ENCODE measurements at places on chromosomes 7 and 10. TPM values are rescaled to one million over a fixed set of nuclear protein-coding genes. Genes with fewer than 3 reads are reported as not detected.
A peak's percentile ranks its signal among the peaks of the same experiment; 100 is the strongest.

The AASS gene
- total RNA-seq, result 68.5 TPM

The TRIP6 gene
- total RNA-seq, result 42.9 TPM

DNA sequence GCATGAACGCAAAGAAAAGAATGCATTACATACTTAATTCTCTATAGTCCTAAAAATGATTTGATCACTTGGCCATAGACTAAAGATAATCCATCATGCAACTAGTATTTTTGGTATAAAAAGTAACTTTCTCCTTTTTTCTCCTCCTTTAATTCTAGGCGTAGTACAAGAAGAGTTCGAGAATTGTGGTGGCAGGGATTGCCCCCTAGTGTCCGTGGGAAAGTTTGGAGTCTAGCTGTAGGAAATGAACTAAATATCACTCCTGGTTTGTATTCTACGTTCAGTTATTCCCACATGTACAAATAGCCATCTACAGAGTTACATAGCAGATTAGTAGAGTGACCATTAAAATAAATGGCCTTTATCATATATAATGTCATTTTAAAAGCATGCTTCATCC lies 45.5 kb upstream of the HELLS start:
- H3K4me3 ChIP-seq, result no peak overlapping the region
- H3K27ac ChIP-seq, result no peak overlapping the region
- DNase-seq, result no peak
- H3K4me1 ChIP-seq, result peaks cover 2% of the 10 kb centered on the region

DNA sequence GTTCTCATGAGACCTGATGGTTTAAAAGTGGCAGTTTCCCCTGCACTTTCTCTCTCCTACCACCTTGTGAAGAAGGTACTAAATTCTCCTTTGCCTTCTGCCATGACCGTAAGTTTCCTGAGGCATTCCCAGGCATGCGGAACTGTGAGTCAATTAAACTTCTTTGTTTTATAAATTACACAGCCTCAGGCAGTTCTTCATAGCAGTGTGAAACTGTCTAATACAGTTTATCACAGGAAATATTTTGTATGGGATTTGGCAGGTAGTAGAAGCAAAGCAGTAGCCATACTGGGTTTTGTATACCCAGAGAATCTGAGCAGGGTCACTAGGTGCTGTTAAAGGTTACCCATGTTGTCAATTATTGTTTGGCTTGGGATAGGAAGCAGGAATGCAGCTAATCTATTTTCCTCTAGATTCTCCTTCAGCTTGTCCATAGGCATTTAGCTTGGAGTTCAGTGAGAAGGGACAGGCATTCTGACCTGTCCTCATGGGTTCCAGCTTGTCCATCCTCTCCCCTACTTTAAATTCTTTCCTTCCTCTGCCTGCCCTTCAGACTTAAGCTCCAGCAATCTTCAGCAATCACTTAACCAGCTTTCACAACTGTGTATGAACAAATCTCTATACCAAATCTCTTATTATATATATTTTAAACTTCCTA lies 186.7 kb downstream of the PCLO start:
- H3K27ac ChIP-seq, result no peak overlapping the region
- no peaks in the 10 kb centered on the region for H3K4me1 ChIP-seq
- no peak overlapping the region for H3K4me3 ChIP-seq
- no peak for DNase-seq
- H3K36me3 ChIP-seq, result no peaks in the 10 kb centered on the region

- no peak for DNase-seq
- no peak overlapping the region for H3K27ac ChIP-seq
- no peaks in the 10 kb centered on the region for H3K27me3 ChIP-seq
- H3K36me3 ChIP-seq, result no peaks in the 10 kb centered on the region
Measured at GRCh38 chr7:46900312-46901263, 681.3 kb downstream of the TNS3 start.

DNA sequence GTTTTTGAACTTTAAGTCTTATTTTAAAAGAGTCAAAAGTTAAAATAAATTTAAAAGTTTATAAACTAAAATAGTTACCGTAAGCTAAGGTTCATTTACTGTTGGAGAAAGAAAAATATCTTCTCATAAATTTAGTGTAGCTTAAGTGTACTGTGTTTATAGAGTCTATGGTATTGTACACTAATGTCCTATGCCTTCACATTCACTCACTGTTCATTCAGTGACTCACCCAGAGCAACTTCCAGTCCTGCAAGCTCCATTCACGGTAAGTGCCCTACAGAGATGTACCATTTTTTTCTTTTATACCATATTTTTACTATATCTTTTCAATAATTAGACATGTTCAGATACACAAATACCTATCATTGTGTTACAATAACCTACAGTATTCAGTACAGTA lies 97.6 kb downstream of the PTN start:
- no peaks in the 10 kb centered on the region for H3K27me3 ChIP-seq
- DNase-seq, result no peak
- H3K27ac ChIP-seq, result no peak overlapping the region

DNA sequence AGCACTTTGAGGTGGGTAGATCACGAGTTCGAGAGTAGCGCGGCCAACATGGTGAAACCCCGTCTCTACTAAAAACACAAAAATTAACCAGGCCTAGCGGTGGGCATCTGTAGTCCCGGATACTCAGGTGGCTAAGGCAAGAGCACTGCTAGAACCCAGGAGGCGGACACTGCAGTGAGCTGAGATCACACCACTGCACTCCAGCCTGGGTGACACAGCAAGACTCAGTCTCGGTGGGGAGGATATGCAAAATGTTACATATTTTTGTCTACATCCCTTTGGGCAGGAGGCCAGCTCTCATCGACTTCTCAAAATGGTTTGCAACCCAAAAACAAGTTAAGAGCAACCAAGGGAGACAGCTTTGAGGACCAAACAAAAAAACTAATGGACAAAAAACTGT lies 8.2 kb downstream of the ATE1 start:
- no peaks in the 10 kb centered on the region for H3K27me3 ChIP-seq
- H3K36me3 ChIP-seq, result no peaks in the 10 kb centered on the region
- no peak for DNase-seq
- no peak overlapping the region for H3K4me3 ChIP-seq
- H3K4me1 ChIP-seq, result no peaks in the 10 kb centered on the region
- no peak overlapping the region for H3K27ac ChIP-seq

DNA sequence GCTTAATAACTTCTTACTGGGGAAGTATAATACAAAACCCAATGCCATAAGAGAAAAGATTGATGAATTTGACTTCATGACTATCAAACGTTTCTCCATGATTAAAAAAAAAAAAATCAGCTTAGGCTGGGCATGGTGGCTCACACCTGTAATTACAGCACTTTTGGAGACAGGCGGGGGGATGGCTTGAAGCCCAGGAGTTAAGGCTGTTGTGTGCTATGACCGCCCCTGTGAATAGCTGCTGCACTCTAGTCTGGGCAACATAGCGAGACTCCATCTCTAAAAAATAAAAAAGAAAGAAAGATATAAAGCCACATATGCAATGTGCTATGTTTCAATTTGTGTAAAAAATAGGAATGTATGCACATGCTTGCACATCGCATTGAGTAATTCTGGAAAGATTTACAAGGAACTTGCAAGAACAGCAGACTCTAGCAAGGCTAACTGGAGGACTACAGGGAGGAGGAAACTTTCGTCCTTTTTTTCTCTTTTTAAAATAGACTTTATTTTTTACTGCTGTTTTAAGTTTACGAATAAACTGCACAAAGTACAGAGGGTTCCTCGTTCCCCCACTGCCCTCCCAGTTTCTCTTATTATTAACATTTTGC lies 10.3 kb upstream of the RARRES2 start:
- H3K27ac ChIP-seq, result no peak overlapping the region
- DNase-seq, result no peak
- H3K4me1 ChIP-seq, result peaks cover 7% of the 10 kb centered on the region
- no peaks in the 10 kb centered on the region for H3K27me3 ChIP-seq
- no peak overlapping the region for H3K4me3 ChIP-seq

DNA sequence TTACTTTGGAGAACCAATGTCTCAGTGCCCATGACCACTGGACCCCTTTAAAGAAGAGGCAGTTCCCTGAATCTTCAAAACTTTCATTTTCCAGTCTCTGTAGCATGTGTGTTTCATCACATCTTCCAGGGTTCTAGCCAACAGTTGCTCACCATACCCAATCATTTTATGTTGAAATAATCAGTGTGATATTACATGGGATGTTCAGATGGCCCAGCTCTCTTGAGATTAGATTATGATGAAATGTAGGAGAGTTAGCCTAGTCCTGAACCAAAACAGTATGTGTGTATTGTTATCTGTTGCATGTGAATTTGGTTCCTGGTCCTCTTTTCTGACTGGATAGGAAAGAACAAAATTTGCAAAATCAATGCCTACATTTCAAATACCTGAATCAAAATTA lies 144.5 kb downstream of the ANKRD7 start:
- H3K4me3 ChIP-seq, result no peak overlapping the region
- no peaks in the 10 kb centered on the region for H3K4me1 ChIP-seq
- H3K27me3 ChIP-seq, result no peaks in the 10 kb centered on the region
- H3K36me3 ChIP-seq, result no peaks in the 10 kb centered on the region

GRCh38 chr7:115816318-115816974 lies 214.1 kb downstream of the TFEC start:
- DNase-seq, result no peak
- H3K4me3 ChIP-seq, result no peak overlapping the region
- H3K27me3 ChIP-seq, result no peaks in the 10 kb centered on the region

DNA sequence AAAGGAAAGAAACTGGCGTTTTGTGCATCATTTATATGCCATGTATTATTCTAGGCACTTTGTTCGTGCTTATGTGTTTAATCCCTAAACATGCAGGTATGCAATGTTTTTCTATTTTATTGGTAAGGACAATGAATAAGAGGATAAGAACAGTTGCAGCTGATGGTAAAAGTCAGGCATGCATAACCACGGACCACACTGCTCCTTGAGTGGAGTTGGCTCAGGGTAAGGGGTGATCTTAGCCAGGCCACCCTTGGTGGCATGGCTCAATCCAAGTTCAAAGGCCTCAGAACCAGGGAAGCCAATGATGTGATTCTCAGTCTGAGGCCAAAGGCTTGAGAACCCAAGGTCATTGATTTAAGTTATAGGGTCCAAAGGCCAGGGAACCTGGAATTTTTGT lies 1068.1 kb downstream of the NRG3 start:
- H3K4me3 ChIP-seq, result no peak overlapping the region
- no peaks in the 10 kb centered on the region for H3K27me3 ChIP-seq
- H3K4me1 ChIP-seq, result peaks cover 9% of the 10 kb centered on the region
- H3K36me3 ChIP-seq, result no peaks in the 10 kb centered on the region
- no peak for DNase-seq
- no peak overlapping the region for H3K27ac ChIP-seq

- peaks cover 7% of the 10 kb centered on the region for H3K4me1 ChIP-seq
- DNase-seq, result no peak
- H3K4me3 ChIP-seq, result no peak overlapping the region
- peak overlapping the region; percentile 13 for H3K27ac ChIP-seq
Measured at GRCh38 chr10:88238615-88238914, 344.6 kb downstream of the RNLS start.

Measured in ovary (tissue), 10 donors.